CD8-positive, alpha-beta memory T cell (primary cell): ENCODE measurements at places on chromosomes 13 and 19.
A peak's percentile ranks its signal among the peaks of the same experiment; 100 is the strongest.

GRCh38 chr13:80590551-80590950, 249.6 kb upstream of the SPRY2 start:
- no peaks in the 10 kb centered on the region for H3K27me3 ChIP-seq
- no peak for DNase-seq
- no peak overlapping the region for H3K27ac ChIP-seq
- no peaks in the 10 kb centered on the region for H3K4me1 ChIP-seq
- no peaks in the 10 kb centered on the region for H3K36me3 ChIP-seq

GRCh38 chr19:35217649-35217990, 10.9 kb downstream of the FAM187B start:
- no peak for DNase-seq
- H3K4me1 ChIP-seq: peaks cover 52% of the 10 kb centered on the region
- H3K27me3 ChIP-seq: no peaks in the 10 kb centered on the region
- H3K27ac ChIP-seq: no peak overlapping the region
- H3K36me3 ChIP-seq: no peaks in the 10 kb centered on the region

DNA sequence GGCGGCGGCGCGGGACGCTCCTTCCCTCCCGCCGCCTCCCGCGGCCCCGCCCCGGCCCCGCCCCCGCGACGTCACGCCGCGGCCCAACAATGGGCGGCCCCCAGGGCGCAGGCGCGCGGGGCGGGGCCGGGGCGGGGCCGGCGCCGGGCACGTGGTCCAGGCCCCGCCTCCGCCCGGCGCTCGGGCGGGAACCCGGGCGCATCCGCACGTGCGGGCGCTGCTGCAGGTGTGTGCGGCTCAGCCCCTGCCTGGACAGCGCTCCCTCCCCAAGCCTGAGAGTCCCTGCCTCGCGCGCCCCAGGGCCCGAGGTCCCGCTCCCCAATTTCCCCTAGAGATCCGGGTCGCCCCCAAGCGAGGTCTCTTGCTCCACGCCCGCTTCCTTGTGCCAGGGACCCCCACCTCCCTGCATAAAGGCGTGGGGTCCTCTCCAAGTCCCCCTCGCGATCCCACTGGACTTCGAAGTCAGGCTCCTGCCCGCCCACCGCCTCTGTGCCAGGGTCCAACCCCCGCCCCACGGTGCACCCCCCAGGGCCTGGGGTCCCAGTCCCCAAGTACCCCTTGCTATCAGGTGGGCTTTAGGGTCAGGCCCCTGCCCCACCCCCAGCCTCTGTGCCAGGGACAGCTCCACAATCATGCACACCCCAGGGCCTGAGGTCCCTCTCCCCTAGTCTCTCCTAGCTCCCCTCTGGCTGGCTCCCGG, at the start of gene MEX3D:
Gene MEX3D (minus strand): TSS at position 6 of the 700 bp plus-strand sequence. CDS start 267 bp downstream, outside the sequence.
- no peak within 1 kb of the TSS for H3K4me3 ChIP-seq
- peak; percentile 88 for DNase-seq
- no peak within 1 kb of the TSS for H3K27ac ChIP-seq
- no peaks in the 10 kb centered on the region for H3K27me3 ChIP-seq
- H3K4me1 ChIP-seq: peaks cover 4% of the 10 kb centered on the region

DNA sequence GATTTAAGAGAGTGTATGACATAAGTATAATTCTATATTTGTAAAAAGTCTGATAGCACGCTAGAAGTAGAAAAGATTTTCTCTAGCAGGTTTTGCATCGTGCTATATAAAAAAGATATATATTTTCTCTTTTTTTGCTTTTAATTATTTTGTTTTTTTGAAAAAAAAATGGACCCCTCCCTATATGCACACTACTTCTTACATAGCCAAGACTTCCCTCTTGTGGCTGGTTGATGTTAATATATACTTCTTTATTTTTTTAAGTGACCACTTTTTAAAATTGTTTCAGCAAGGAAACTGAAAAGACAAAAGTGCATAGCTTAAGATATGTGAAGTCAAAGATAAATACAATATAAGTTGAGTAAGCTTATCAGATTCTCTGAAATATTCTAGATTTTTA, 1202.8 kb downstream of the DIAPH3 start:
- H3K4me3 ChIP-seq: no peak overlapping the region
- no peaks in the 10 kb centered on the region for H3K27me3 ChIP-seq
- no peaks in the 10 kb centered on the region for H3K36me3 ChIP-seq
- H3K27ac ChIP-seq: no peak overlapping the region
- no peaks in the 10 kb centered on the region for H3K4me1 ChIP-seq
